NCI-H524 treated with DMSO at 0.1 percent for 48 hours (cell line): ENCODE measurements at places on chromosomes 1 and 21.

GRCh38 chr1:5225707-5226704 lies 571.6 kb downstream of the AJAP1 start:
- DNase-seq, result no peak

- DNase-seq, result no peak
Measured at GRCh38 chr21:41876928-41877652, 2.1 kb downstream of the PRDM15 start.

DNA sequence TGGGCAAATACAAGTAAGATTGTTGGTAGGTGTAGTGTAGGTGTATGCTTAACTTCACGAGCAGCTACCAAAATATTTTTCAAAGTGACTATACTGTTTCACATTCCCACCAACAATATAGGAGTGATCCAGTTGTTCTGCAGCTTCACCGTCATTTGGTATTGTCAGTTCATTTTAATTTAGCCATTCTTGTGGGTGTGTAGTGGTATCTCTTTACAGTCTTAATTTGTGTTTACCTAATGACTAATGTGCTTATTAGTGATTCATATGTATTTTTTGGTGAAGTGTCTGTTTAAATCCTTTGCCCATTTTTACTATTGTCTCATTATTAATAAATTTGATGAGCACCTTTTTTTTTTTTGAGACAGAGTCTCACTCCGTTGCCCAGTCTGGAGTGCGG lies 35.4 kb downstream of the RCSD1 start:
- DNase-seq, result no peak

DNA sequence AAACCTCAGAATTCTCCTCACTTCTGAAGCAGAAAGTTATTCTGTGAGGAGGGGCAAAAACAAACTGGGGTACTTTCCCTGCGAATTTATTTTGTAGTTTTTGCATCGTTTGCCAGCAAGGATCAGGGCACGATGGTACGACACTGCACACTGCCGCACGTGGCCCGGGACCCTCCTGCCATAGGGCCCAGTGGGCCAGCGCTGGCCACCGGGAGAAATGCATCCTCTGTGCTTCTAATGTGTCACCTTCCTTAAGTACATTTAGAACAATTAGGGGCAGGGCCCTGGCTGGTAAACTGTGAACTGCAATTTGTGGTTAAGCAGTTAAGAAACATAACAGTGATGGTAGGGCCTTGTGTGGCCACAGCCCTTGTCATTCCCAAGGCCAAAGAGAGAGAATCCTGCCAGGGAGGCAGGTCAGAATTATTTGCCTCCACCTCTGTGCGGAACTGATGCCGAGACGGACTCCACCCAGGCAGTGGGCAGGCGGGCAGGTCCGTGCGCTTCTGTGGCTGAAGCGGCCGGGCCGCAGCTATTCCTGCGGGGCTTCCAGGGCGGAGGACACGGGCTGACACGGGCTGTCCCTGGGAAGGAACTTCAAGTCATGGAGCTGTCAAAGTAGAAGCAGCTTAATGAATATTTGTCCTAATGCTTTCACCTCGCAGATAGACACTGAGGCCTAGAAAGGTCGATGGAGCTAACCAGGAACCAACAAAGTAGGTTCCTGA lies 12.5 kb downstream of the GPR137B start:
- no peak for DNase-seq

DNA sequence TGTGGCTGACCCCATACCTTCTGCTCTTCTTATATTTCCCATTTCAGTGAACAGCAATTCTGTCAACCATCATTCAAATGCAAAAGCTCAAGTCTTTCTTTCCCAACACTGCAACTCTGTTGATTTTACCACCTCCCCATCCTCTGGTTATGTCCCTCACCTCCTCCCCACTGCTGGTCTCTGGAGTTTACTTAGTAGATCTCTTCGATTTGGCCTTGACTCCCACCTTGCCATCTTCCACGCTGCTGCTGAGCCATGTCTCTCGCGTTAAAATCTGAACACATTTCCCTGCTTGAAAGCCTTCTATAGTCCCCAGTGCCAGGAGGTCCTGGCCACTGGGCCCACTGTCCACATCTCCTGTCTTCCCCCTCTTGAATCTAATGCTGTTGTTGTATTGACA lies 125.5 kb downstream of the RUNX1 start:
- no peak for DNase-seq

DNA sequence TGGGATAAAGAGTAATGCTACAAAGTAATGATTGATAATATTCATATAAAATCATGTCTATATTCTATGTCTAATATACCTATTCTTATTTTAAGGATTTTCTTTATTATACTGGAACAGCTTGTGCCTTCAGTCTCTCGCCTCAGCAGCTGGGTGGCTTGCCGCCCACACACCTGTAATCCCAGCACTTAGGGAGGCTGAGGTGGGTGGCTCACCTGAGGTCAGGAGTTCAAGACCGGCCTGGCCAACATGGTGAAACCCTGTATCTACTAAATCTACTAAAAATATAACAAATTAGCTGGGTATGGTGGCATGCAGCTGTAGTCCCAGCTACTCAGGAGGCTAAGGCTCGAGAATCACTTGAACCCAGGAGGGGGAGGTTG lies 7.6 kb upstream of the TRNAU1AP start:
- DNase-seq, result no peak

DNA sequence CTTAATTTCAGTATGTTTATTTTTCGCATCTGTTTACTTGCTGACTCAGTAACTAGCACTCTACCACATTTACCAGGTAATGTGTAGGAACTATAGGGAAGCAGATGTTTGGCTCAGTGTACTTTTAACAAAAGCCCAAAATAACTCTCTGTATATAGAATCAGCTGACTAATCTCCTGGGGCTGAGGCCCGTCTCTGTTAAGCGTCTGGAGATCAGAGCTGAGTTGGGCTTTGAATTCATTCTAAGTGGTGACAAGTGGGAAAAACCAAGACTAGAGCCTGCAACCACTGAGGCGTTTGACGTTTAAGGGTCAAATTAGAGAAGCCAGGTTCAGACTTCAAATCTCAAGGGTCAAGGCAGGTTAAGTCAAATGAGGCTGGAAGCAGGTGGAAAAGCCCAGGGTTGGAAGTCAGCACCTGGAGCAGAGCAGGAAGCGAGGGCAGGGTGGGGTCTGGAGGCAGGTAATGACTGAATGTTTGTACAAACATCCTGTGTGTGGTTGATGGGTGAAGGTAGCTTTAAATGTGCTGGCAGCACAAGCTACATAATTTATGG lies 56.8 kb upstream of the LYST start:
- no peak for DNase-seq

DNA sequence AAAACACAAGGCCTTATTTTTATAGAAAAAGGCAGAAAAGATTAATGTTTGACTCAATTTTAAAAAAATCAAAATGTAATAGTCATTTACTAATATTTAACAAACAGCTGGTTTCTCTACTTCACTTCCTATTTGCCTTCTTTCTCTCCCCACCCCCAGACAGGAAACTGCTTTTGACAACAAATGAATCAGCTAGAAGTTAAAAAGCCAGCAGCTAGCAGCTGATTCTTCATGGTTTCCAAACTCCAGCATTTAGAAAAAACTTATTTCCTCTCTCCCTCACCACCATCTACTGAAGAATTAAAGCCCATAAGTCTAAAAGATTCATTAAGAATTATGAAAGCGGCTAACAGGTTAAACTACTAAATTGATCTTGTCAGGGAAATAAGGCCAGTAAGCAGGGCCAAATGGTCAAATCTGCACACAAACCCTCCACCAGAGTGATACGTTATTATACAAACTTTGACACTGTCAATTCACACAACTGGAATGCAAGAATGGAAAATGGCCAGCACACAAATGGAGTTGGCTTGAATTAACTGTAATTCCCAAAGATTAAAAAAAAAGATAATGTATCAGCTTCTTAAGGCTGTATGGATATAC lies 4.0 kb downstream of the WDR26 start:
- DNase-seq, result no peak

GRCh38 chr1:19616489-19616888 lies 27.6 kb upstream of the NBL1 start:
- no peak for DNase-seq
